CD4-positive, alpha-beta memory T cell (primary cell): ENCODE measurements at places on chromosomes 13 and 19. TPM values are rescaled to one million over a fixed set of nuclear protein-coding genes. Genes with fewer than 3 reads are reported as not detected.

DNA sequence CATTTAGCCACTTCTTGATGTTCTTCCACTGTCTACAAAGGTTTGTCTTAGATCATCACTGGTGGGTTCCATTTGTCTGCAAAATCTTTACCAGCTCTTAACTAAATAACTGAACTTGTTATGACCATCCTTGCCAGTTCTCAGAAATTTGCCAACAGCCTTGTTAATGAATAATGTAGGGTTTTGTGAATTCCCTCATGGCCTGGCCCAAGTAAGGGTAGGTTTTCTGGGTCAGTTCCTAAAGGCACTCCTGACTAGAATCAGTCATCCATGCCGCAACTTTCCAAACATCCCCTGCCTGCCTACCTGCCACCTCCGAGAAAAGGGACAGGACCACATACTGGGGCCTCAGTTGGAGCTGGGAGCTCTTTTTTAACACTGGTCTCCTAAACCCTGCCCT, 4.0 kb downstream of the COL4A1 start:
- peaks cover 3% of the 10 kb centered on the region for H3K27me3 ChIP-seq
- H3K4me3 ChIP-seq: no peak overlapping the region
- H3K4me1 ChIP-seq: no peaks in the 10 kb centered on the region
- no peak for DNase-seq
- H3K27ac ChIP-seq: no peak overlapping the region

DNA sequence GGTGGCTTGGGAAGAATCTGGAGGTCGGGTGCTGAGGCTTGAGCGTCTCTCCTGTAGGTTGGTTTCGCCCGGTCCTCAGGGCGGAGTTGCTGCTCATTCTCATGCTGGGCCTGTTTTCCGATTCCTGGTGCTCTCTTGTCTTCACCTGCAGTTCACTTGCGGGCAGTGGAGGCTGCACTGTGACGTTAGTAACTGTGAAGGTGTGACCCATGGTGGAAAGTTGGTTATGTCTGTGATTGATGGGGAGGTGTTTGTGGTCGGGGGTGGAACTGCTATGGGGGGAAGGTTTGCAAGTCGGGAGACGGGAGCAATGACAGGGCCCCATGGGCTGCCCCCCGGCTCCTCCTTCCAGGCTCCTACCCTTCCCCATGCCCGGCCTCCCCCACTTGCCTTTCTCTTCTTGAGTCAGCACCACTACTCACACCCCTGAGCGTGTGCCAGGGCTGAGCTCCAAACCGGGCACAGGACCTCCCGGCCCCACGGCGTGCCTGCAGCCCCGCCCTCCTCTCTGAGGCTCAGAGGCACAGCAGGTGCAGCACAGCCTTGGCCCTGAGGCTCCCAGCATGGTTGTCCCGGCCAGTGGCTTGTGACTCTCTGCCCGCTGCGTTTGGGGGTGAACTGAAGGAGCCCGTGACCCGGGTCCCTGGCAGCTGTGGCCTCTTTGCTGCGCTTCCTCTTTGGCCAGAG, 79.1 kb downstream of the ATP11A start:
- DNase-seq: peak; percentile 35
- H3K27me3 ChIP-seq: no peaks in the 10 kb centered on the region
- H3K4me1 ChIP-seq: peaks cover 24% of the 10 kb centered on the region
- peaks cover 5% of the 10 kb centered on the region for H3K36me3 ChIP-seq

TMEM150B gene
- 1.3 TPM for total RNA-seq

- H3K36me3 ChIP-seq: no peaks in the 10 kb centered on the region
- H3K27ac ChIP-seq: no peak overlapping the region
- peaks cover 29% of the 10 kb centered on the region for H3K4me1 ChIP-seq
- no peak overlapping the region for H3K4me3 ChIP-seq
Measured at GRCh38 chr19:58571575-58571947, 1.6 kb downstream of the MZF1 start.

- peaks cover 38% of the 10 kb centered on the region for H3K4me1 ChIP-seq
- no peak overlapping the region for H3K4me3 ChIP-seq
- no peaks in the 10 kb centered on the region for H3K27me3 ChIP-seq
- no peak for DNase-seq
Measured at GRCh38 chr13:114035583-114036531, 62.0 kb upstream of the C13orf46 start.

GRCh38 chr19:55640043-55640576, 692 bp upstream of the ZNF580 start:
- no peaks in the 10 kb centered on the region for H3K27me3 ChIP-seq
- peak; percentile 74 for DNase-seq
- no peak overlapping the region for H3K4me3 ChIP-seq
- peaks cover 3% of the 10 kb centered on the region for H3K36me3 ChIP-seq
- peaks cover 65% of the 10 kb centered on the region for H3K4me1 ChIP-seq

GRCh38 chr13:113967729-113968462, 6.0 kb downstream of the C13orf46 start:
- H3K27ac ChIP-seq: no peak overlapping the region
- H3K4me3 ChIP-seq: no peak overlapping the region
- no peak for DNase-seq
- H3K27me3 ChIP-seq: no peaks in the 10 kb centered on the region
- peaks cover 17% of the 10 kb centered on the region for H3K36me3 ChIP-seq

DNA sequence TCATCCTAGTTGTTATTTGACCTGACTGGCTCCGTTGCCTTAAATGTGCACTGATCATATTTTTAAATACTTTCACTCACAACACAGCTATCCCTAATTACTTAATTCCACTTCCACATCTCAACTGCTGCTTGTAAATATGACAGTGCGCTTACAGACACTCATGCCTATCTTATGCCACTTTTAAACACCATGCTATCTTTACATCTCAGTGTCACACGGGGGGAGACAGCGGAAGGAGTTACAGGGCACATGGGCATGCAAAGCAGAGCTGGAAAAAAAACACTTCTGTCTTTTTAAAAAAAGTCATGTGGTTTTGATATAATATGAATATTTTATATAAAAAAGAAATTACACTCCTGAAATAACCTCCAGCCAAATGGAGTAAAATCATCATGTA, 44.1 kb downstream of the SMAD9 start:
- no peaks in the 10 kb centered on the region for H3K27me3 ChIP-seq
- no peak overlapping the region for H3K4me3 ChIP-seq
- no peak for DNase-seq
- no peaks in the 10 kb centered on the region for H3K36me3 ChIP-seq
- H3K27ac ChIP-seq: no peak overlapping the region

RNF17 gene
- total RNA-seq: not detected

C19orf73 gene
- 1.9 TPM for total RNA-seq

- H3K36me3 ChIP-seq: no peaks in the 10 kb centered on the region
- no peaks in the 10 kb centered on the region for H3K27me3 ChIP-seq
- H3K4me3 ChIP-seq: no peak overlapping the region
- no peaks in the 10 kb centered on the region for H3K4me1 ChIP-seq
- no peak overlapping the region for H3K27ac ChIP-seq
Measured at GRCh38 chr13:30216111-30216510, 91.2 kb downstream of the KATNAL1 start.

ZNF541 gene
- total RNA-seq: 0.53 TPM

- H3K36me3 ChIP-seq: no peaks in the 10 kb centered on the region
- no peak overlapping the region for H3K4me3 ChIP-seq
- no peaks in the 10 kb centered on the region for H3K4me1 ChIP-seq
- H3K27ac ChIP-seq: no peak overlapping the region
Measured at GRCh38 chr19:22261596-22261995, 24.6 kb upstream of the ZNF729 start.

GRCh38 chr19:50431343-50432220, 1.1 kb upstream of the MYBPC2 start:
- DNase-seq: peak; percentile 87
- no peaks in the 10 kb centered on the region for H3K27me3 ChIP-seq
- H3K4me1 ChIP-seq: peaks cover 13% of the 10 kb centered on the region
- H3K27ac ChIP-seq: peak overlapping the region; percentile 8
- no peaks in the 10 kb centered on the region for H3K36me3 ChIP-seq

GRCh38 chr19:16661480-16662034, 618 bp downstream of the TMEM38A start:
- peaks cover 18% of the 10 kb centered on the region for H3K36me3 ChIP-seq
- peaks cover 37% of the 10 kb centered on the region for H3K4me1 ChIP-seq
- DNase-seq: no peak
- H3K27me3 ChIP-seq: no peaks in the 10 kb centered on the region

DNA sequence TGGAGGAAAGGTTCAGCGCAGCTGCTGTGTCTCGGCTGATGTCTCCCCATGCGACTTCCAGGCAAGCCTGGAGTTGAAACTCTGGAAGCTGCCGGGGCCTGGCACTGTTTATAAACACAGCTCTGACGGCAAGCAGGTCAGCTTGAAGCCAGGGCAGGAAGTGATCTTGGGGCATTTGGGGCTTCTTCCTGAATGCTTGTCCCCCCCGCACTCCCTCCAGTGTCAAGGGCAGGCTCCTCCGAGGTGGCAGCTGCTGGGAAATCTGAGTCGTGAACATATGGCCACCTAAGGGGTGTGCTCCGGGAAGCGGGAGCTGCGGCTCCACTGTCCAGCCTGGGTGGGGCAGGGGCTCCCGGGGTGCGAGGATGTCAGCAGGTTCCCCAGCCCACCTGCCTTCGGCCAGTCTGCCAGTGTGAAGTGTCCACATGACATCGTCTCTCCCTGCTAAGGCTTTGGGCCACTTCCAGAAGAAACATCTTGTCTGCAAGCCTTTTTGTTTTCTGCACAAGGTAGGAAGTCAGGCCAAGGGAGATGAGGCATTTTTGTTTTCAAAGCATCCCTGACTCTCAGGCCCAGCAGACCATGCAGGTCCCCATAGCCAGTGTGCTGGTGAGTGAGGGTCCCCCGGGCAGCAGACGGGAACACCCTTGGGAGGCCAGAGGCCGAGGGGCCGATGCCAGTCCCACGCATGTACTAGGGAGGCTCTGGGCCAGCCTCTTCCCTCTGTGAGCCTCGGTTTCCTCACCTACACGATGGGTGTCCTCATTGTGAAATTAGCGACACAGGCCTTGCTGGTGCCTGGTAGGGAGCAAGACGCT, 2.7 kb downstream of the PIAS4 start:
- DNase-seq: no peak
- peaks cover 54% of the 10 kb centered on the region for H3K4me1 ChIP-seq
- no peak overlapping the region for H3K27ac ChIP-seq
- no peaks in the 10 kb centered on the region for H3K27me3 ChIP-seq
- no peak overlapping the region for H3K4me3 ChIP-seq

FBXW9 gene
- 4.9 TPM for total RNA-seq

DNA sequence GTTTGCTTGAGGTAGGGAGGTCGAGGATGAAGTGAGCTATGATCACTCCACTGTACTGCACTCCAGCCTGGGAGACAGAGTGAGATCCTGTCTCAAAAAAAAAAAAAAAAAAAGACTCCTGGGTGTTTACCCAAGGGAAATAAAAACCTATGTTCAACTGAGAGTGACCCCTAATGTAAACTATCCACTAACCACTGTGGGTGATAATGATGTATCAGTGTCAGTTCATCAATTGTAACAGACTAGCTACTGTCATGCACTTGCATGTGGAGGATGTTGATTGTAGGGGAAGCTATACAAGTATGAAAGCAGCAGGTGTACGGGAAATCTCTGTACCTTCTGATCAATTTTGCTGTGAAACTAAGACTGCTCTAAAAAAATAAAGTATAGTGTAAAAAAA, 2.6 kb upstream of the CIB3 start:
- no peaks in the 10 kb centered on the region for H3K27me3 ChIP-seq
- H3K4me1 ChIP-seq: no peaks in the 10 kb centered on the region
- no peak overlapping the region for H3K27ac ChIP-seq
- H3K4me3 ChIP-seq: no peak overlapping the region
- no peak for DNase-seq
- H3K36me3 ChIP-seq: no peaks in the 10 kb centered on the region

DNA sequence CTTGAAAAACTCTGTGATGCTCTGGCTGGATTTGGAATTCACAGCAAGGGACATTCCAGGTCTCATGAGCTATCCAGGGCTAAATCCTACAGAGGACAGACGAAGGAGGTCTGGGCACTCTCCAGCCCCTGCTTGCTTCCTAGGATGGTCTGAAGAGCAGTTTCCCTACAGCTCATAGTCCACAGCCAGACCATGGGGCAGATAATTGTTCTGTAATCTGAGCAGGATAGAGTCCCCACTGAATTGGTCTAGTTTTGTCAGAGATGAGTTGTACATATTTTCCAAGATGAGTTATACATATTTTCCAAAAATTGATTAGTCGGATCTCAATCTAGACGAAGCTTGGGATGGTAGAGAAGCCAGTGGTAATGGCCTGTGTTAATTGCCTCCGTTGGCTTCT, 75.6 kb downstream of the C13orf42 start:
- no peaks in the 10 kb centered on the region for H3K36me3 ChIP-seq
- DNase-seq: no peak
- no peak overlapping the region for H3K4me3 ChIP-seq
- no peak overlapping the region for H3K27ac ChIP-seq
- no peaks in the 10 kb centered on the region for H3K27me3 ChIP-seq

PGLYRP1 gene
- total RNA-seq: not detected

DNA sequence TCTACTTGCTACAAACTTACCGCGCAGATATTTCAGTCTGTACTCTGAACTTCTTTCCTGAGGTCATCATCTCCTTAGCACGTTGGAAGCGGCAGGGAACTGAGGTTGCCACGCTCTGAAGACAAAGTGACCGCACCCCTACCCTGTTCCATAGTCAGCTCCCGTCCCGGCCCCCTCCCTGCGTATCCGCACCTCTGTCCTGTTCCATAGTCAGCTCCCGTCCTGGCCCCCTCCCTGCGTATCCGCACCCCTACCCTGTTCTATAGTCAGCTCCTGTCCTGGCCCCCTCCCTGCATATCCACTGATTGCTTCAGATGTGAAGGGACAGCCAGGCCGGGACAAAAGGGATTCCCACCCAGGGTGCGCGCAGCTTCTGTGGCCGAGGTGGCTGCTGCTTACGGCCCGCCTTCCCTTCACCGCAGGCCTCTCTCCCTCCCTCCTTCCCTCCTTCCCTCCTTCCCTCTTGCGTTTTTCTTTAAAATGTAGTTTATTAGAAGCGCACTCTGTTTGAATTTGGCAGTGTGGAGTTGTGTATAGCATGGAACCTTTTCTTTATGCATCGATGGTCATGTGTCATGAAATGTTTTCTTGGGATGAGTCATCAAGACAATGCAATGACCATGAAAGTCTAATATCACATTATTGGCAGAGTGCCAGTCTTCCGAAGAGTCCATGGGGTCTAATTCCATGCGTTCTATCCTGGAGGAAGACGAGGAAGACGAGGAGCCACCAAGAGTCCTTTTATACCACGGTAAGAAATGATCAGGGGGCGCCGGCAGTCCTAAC, 21.9 kb upstream of the NDUFS7 start:
- no peak overlapping the region for H3K4me3 ChIP-seq
- DNase-seq: no peak
- peaks cover 10% of the 10 kb centered on the region for H3K36me3 ChIP-seq

- no peaks in the 10 kb centered on the region for H3K27me3 ChIP-seq
- DNase-seq: no peak
- no peaks in the 10 kb centered on the region for H3K36me3 ChIP-seq
Measured at GRCh38 chr19:53657778-53658177, 26.0 kb downstream of the DPRX start.

DNA sequence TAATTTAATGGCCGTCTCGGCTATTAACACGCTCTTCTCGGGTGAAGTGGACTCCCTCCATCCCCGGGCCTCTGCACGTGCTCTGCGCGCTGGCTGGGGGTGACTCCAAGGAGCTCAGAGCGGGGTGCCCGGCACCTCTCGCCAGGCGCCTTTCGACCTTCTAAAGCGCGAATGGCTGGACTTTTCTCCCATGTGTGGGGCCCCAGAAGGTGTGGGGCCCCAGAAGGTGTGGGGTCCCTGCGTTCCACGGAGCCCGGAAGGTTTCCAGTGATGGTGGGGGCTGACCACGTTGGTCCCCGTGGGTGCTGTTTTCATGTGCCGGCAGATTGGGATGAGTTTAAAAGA, 3.3 kb upstream of the ALOX5AP start:
- H3K36me3 ChIP-seq: no peaks in the 10 kb centered on the region
- peaks cover 23% of the 10 kb centered on the region for H3K4me1 ChIP-seq
- no peak overlapping the region for H3K27ac ChIP-seq
- no peak overlapping the region for H3K4me3 ChIP-seq
- no peaks in the 10 kb centered on the region for H3K27me3 ChIP-seq

- no peaks in the 10 kb centered on the region for H3K36me3 ChIP-seq
- no peaks in the 10 kb centered on the region for H3K27me3 ChIP-seq
- no peak for DNase-seq
- no peak overlapping the region for H3K27ac ChIP-seq
- H3K4me3 ChIP-seq: no peak overlapping the region
Measured at GRCh38 chr19:28482221-28482620, 730.7 kb downstream of the UQCRFS1 start.
